Aorta (tissue), 5 donors: ENCODE measurements at places on chromosomes 3 and 15.

DNA sequence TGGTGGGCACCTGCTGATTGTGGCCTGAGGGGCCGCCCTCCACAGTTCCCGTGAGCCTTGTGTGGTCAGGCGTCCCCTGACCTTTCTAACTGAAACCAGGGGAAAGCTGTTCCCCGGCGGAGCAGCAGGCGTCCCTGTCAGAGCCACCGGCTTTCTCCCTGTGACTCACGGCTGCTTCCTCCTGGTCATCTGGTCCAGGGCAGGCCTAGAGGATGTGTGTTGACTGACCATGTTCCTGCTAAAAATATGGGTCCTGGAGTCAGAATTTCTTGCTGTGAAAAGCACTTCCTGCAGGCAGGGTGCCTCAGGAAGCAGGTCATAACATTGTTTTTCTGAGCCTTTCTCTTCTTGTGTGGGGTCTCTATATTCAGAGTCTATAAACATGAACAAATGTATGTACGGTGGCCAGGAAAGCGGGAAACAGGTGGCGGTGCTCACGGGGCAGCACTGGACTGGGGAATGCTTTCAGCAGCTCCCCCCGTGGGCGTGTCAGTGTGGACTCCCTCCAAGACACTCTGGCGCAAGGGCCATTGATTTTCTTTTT, 38.4 kb upstream of the CGNL1 start:
- peak; percentile 73 for DNase-seq

DNA sequence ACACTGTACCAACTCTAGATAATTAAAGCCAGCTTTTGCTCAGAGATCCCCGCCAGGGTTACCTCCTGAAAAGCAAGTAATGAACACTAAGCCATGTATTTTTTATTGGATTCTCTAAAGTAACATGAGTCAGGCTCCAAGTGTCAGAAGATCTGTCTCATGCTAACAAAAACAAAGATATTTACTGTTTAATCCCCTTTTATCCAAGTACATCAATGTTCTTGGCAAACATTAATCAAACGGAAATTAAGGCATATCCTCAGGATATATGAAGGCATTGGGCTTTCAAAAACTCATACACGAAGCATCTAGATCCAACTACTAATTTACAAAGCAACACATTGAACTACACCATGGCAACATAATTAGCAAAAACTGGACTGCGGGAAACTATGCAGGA, 37.2 kb downstream of the MYO5A start:
- DNase-seq: no peak

- DNase-seq: no peak
Measured at GRCh38 chr3:67567893-67568292, 86.5 kb downstream of the SUCLG2 start.

- no peak for DNase-seq
Measured at GRCh38 chr15:52615302-52615701, 46.5 kb upstream of the ARPP19 start.

- DNase-seq: no peak
Measured at GRCh38 chr3:141436180-141436579, 50.6 kb upstream of the RASA2 start.

DNA sequence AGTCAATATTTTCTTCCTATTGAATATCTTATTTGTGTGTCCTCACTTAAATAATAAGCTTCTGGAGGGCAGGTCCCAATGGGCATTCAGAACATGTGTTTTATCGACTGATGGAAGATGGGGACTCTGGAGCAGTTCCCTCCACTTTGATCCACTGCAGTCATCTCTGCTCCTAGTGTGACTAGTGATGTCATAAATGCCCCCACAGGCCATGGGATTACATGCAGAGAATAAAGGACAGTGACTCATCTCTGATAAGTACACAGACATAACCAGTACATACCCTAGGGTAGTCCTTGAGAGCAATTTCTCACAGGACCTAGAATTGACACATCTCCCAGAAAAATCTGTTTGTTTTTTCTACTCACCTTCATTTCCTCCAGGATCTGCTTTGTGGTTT, 49.4 kb upstream of the FMN1 start:
- no peak for DNase-seq

DNA sequence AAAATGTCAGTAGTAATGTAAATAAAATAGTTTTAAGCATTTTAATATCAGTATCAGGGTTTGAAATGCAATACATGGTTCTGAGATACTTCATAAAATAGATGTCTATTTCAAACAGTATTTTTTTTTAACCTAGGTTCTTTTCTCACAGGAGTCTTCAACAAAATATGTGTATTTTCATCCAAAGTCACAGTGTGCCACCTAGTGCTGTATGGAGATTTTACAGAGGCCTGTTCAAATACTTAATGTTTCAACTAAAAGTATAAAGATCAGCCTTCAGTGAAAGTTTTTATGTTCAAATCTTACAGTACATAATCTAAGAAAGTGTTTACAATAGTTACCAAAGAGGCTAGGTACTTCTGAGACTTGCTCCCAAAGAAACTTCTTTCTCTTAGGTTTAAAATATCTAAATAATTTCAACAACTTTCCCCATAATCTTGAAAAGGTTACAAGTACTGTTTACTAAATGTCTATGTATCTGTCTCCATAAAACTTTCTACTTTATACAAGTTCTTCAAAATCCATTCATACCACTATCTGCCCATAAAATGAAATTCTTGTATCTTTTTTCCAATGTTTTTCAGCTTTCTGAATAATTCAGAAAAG, 38.3 kb downstream of the SCAPER start:
- no peak for DNase-seq

- no peak for DNase-seq
Measured at GRCh38 chr3:168052515-168052914, 43.2 kb downstream of the GOLIM4 start.

DNA sequence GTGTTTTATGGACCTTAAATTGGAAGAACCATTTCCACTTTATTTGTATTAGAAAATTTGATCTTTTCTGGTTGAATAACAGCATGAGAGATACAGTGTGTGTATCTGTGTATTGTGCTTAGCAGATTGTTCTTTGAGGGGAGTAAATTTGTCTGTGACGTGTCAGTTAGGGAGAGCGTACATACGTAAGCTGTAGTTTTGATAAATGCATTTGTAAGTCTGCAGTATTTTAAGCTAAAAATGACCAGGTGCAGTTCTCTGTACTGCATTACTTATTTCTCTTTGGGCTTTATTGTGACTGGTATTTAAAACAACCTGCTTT, 264.8 kb downstream of the ROBO2 start:
- DNase-seq: no peak

DNA sequence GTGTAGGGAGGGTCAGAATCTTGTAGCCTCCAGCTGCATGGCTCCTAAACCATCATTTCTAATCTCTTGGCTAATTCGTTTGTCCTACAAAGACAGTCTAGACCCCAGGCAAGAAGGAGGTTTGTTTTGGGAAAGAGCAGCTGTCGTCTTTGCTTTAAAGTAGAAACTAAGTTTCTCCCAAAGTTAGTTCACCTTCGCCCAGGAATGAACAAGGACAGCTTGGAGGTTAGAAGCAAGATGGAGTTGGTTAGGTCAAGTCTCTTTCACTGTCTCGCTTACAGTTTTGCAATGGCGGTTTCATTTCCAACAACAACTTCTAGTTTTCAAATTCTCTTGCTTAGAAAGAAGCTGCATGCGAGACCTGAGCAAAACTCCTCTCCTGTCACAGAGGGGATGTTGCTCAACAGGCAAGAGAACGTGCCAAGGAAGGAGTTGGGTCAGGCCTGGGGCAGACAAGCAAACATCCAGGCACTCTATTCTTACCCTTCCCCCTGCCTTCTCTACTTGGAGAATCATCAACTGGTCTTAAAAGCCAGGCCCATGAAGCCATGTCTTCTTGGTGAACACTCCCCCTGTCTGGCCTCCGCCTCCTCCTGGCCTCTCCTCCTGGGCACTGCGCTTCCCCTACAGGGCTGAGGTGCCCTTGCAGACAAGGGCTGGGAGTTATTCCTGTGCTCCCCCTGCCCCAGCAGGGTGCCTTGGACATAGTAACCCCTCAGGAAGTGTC, 57.6 kb downstream of the TMEM44 start:
- DNase-seq: peak; percentile 76

DNA sequence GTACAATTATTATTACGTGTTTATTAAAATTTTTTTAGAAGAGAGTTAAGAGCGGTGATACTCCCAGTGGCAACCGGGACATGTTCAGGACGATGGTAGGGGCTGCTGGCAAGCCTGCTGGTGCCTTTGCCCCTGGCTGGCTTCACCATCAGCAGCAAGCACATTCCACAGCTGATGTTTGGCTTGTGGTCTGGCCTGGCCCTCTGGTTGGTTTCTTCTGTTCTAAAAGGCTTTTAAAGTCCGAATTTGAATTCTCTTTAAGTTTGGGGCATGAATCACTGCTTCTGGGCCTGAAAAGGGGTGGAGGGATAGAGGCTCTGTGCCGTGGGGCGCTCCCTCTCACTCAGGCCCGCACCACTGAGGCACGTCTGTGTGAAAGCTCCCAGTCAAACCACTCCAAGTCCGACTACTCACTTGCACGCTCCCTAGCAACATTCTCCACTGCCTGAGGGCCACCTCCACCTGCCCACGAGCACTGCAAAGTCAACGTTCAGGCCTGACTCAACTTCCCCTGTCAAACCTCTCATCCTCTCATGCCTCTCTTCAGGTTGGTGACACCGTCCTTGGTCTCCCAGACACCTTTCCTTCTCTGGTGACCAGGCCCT, 10.1 kb downstream of the ITGA11 start:
- peak; percentile 80 for DNase-seq
